ENCODE measurements at places on chromosomes 3 and 15.

GRCh38 chr15:59338414-59338813 is 34.3 kb downstream of the MYO1E start:
- no peak for DNase-seq

DNA sequence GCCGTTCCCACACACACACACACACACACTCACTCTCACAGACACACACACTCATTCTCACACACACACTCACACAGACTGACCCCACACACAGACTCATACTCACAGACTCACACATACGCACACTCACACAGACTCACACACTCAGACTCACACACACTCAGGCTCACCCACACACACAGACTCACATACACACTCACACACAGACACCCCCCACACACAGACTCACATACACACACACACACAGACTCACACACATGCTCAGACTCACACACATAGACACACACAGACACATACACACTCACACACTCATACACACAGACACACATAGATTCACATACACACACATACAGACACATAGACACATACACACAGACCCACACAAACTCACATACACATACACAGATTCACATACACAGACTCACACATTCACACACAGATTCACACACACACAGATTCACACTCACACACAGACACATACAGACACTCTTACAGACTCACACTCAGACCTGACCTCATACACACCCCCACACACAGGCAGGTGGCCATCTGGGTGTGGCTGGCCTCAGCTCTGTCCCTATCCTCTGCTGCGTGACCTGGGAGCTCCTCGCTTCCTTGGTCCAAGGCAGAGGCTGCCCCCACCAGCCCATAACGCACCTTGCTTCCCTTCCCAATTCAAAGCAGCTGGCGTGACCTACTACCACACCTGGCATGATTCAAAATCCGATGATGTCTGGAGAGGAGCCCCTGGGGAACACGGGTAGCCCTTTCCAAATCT is 1.9 kb downstream of the C3orf22 start:
- DNase-seq, result no peak

DNA sequence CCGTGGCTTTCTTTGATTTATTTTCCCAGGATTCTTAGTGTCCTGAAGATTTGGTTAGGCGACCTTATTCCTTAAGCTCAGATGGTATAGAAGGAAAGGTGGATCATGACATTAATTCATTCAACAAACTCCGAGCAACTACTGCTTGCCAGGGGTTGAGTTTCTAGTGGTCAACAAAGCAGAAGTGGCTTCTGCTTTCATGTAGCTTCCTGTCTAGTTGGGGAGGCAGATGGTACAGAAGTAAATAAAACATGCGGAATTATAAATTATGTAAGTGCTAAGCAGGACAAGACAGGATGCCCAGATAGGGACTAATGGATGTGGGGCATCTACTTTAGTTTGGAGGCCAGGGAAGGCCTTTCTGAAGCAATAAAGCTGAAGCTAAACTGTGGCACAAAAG is 15.6 kb downstream of the EEFSEC start:
- DNase-seq, result no peak

DNA sequence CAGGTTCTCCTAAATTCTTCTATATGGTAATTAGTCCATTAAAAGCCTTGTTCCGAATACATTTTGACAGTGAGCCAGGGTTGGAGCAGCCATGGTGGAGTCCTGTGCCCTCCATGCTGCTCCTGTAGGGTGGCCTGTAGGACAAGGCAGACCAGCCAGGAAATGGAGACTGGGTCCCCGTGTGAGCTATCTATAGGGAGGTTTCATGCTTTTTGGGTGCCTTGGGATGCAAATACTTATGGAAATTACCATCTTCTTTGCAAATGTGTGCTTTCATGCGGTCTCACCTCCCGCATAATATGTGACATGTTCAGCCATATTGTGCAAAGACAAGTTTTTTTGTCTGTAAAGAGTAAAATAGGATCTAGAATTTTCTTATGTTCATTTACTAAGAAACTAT is 58.0 kb upstream of the FURIN start:
- DNase-seq, result no peak

GRCh38 chr3:66486646-66487045 is 14.2 kb downstream of the LRIG1 start:
- DNase-seq, result peak; percentile 33

DNA sequence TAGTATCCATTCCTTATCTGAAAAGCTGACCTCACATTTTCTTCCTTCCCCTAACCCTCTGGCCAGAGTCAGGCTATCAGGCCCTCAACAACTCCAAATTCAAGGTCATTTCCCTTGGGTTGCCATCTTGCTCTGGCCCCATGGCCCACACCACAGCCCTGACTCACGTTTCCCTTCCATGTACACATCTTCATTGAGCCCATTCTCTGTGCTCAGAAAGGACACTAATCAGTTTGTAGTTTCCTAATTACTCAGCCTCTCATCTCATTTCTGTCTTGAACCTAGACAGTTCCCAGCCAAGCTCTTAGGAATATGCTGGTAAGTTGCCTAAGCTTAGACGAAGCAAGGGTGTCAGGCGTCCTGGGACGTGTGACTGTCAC is 14.9 kb downstream of the TGM5 start:
- DNase-seq, result no peak

DNA sequence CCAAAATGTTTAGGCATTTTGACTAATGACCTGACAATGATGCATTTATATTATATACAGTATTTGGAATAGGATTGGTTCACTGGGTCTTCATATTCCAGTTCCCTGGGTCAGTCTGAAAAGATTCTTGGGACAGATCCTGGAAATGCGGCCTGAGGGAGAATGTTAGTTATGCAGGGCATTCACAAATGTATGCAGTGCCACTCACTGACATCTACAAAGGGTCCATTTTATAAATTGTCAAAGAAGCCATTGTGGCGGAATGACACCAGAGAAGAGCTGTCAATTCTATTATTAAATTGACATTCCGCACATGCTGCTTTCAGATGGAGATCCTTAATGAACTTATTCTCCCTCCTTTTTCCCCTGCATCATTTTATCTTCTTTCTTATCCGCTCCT is 176.6 kb downstream of the VGLL3 start:
- DNase-seq, result no peak

DNA sequence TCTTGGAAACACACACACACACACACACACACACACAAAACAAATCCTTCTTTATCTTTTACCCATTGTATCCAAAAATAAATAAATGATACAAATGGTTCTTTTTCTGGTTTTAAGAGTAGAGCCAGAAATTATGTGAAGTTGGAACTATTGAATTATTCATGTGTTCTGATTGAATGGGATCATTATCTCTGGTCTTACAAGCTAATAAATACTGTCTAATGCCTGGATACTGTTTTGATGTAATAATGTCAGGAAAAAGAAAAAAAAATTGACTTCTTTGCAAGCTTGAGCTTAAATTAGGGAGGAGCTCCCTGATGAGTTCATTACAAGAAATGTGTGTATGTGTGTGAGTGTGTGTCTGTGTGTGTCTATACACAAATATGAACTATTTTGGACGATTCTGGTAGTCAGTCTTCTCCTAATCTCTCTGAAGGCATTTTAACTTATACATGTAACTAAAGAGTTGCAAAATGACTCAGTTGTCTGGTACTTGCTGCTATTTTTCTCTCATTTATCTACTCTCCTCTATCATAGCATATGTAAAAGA is 507.2 kb upstream of the AGTR1 start:
- no peak for DNase-seq

DNA sequence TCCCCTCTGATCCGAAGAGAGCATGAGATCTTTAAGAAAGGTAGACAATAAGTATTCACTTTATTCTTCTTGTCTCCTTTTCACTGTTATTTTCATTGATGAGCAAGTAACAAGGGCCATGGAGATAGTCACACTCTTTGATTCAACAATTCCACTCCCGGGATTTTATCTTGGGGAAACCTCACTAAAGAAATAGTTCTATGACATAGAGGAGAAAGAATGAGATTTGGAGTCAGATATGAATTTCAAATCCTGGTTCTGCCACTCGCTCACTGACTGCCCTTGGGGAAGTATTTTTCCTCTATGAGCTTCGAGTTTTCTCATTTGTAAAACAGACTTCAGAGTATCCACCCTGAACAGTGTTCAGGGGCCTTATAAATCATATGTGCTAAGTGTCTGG is 514.6 kb downstream of the NLGN1 start:
- DNase-seq, result no peak

DNA sequence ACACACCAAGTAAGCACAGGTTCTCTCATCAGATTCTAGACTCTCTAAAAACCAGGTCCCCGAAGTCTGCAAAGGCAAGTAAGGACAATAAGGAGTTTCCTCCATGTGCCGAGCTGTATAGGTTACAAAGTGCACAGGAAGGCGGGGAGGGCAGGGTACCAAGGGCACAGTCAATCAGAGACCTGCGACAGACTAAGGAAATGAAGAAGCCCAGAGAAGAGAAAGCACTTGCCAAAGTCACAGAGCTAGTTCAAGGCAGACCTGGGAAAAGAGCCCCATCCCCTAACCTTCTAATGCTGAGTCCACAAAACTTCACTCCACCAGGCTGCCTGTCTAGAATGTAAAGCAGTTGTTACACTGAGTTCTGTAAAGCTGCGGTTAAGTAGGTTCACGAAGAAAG is 1.7 kb downstream of the SEC13 start:
- DNase-seq, result no peak

DNA sequence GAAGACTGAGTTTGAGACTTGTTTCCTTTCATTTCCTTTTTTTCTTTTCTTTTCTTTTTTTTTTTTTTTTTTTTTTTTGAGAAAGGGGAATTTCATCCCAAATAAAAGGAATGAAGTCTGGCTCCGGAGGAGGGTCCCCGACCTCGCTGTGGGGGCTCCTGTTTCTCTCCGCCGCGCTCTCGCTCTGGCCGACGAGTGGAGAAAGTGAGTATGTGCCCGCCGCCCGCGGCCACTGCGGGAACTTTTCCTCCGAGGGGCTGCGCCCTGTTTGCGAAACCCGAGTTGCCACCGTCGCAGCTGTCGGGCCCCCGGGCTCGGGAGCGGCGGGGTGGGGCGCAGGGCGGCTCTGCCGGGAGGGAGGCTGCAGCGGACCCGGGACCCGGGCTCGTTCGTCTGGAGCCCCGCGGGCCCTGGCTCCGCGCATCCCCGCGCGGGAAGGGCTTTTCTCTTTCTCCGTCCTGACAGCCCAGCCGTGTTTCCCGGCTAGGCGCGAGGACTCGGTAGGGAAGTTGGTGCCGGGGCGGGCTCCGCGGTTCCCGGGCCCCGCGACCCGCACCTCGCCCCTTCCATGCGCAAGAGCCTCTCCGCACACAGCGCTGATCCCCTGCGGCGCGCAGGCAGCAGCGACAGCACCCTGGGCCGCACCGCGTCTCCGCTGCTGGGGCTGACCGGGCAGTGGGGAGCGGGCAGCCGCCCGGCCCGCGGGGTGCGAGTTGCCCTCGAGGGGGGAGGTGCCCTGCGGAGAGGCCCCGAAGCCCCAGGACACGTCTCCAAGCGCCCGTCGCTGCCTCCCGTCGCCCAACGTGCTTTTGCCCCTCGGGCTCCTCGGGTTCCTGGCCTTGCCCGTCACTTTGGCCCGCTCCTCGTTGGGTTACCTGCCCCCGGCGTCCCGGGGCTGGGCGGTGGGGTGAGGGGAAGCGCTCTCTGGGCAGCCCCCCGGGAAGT is 1.4 kb downstream of the IGF1R start:
- DNase-seq, result peak; percentile 72

- DNase-seq, result peak; percentile 63
Measured at GRCh38 chr3:27681249-27681748, 40.8 kb downstream of the EOMES start.

DNA sequence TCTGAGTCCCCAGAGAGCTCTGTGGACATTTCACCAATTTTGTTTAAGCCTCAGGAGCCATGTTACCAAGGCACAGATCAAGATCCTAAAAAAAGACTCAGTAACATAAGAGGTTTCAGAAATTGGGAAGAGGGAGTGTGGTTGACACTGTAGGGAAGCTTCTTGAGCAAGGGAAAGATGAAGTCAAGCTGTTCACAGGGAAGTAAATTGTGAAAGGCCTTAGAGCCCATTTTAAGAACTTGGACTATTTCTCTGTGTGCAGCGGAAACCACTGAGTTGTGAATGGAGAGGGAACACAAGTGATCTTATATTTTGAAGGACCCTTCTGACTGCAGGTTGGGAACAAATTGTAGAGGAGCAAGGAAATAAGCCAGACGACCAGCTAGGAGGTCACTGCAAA is 18.7 kb downstream of the BCL2A1 start:
- no peak for DNase-seq

DNA sequence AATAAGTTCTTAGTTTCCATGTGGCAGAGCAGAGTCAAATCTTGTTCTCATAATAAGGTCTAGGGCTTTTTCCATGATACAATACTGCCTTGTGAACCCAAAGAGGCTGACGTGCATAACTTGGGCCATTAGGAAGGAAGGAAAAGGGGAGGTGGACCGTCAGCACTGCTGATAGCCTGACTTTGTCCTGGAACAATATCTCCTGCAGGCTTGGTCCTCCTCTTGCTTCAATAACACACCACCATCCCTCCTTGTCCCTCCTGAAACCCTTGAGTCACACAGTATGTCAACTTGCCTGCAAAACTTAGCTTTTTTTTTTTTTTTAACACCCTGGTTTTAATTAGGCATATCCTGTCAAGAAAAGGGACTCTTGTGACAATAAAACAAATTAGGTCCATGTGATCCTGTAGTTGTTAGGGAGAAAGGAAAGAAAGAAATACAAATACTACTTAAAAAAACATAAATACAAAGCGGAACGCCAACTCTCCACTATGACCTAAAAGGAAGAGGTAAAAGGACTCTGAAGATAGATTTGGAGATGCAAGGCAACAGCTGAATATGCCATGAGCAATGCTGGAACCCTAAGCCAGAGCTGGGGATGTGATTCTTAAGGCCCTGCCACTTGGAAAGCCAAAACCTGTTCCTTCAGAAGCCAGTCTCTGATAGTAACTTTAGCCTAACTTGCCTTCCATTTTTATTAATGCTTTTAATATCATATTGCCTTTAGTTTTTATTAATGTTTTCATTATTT is 67.0 kb downstream of the WWTR1 start:
- no peak for DNase-seq

GRCh38 chr3:64093825-64094712 is 70.8 kb upstream of the PSMD6 start:
- DNase-seq, result no peak

- DNase-seq, result no peak
Measured at GRCh38 chr3:38645601-38646000, 3.9 kb downstream of the SCN5A start.

Measured in AG08396 (cell line).